Kidney capillary endothelial cell (primary cell): ENCODE measurements at places on chromosomes 12 and 14.

DNA sequence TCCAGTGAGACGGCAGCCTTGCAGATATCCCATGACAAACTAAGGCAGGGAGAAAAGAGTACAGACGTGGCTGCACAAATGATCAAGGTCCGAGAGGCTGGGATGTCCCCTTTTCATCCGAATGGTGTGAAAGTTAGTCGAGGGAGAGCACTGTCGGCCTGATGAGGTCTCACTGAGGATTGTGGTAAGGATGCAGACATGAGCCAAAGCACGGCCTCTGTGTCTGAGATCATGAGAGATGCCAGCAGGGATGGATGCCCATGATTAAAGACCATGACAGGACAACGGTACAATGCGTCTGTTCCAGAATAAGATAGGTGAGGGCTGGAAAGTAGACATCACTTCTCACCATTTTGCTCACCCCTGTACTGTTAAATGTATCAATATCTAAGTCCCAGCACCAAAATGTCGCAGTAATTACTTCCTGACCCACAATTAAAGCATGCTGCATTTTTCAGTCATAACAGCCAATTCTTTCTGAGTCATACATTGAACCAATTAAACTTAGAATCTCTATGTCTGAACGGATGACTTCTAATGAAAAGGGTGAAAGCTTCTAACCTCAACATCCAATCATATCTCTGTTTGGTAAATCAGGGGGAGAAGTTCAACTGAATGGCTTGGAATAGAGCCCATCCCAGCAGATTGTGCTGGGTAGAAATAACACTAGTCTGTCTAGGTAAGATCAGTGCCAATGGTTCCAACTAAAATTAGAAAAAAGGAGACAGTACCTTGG is 249.6 kb upstream of the SOX5 start:
- DNase-seq: no peak

DNA sequence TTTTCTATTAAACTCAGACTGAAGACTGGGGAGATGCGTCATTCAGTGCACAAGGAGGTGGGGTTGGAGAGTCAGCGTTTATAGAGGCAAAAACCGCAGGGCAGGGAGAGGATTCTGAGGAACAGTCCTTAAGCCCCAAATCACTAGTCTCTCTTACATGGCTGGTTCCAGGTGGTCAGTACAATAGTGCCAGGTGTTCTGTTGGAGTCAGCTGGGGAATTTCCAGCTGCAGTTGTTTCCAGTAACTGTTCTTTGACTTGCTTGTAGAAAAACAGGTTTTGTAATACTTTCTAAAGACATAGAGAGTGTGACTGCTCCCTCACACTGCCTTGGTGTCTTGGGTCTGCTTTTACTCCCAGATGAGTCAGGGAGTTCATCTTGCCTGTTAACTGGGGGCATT is 192.2 kb downstream of the TMTC3 start:
- DNase-seq: no peak

- no peak for DNase-seq
Measured at GRCh38 chr12:122834921-122835749, at the start of gene HIP1R. Gene HIP1R (plus strand): TSS chr12:122835457. CDS start chr12:122835551, 94 bp downstream.

- no peak for DNase-seq
Measured at GRCh38 chr12:76674669-76675315, 89.1 kb upstream of the ZDHHC17 start.

- no peak for DNase-seq
Measured at GRCh38 chr14:58364316-58364715, 31.4 kb upstream of the TOMM20L start.

- DNase-seq: no peak
Measured at GRCh38 chr12:86247871-86248270, 8.3 kb downstream of the MGAT4C start.

GRCh38 chr14:81434230-81434629 is 34.1 kb upstream of the STON2 start:
- no peak for DNase-seq
